ENCODE measurements at places on chromosomes 7 and 10. TPM values are rescaled to one million over a fixed set of nuclear protein-coding genes. Genes with fewer than 3 reads are reported as not detected.
A peak's percentile ranks its signal among the peaks of the same experiment; 100 is the strongest.

- peak; percentile 3 for DNase-seq
Observed at GRCh38 chr10:47183704-47184041, 116.3 kb upstream of the GDF10 start.

- no peak for DNase-seq
Observed at GRCh38 chr10:61330669-61331068, 122.5 kb downstream of the TMEM26 start.

The VGF gene
- 1.4 TPM for total RNA-seq

The MYO3A gene
- 0.55 TPM for total RNA-seq

DNA sequence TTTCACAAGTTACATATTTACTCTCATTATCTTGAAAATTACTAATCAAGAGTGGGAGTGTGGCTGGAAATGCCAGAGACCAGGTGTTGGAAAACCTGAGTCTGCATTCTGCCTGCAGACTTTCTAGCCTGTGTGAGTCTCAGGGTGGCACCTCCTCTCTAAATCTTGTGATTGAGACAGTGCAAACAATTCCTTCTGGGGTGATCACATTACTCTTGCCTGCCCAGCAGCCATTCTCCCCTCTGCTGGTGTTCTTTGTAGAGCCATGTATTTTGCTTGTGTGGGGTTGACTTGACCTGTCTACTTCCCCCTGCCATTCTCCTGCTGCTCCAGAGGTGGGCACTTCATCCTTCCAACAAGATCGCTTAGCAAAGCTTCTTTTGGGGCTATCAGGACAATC, 101.1 kb downstream of the RAPGEF5 start:
- DNase-seq, result no peak

The SCRN1 gene
- 32.3 TPM for total RNA-seq

GRCh38 chr7:4159761-4160554, 522.1 kb upstream of the FOXK1 start:
- no peak for DNase-seq

- DNase-seq, result no peak
Observed at GRCh38 chr10:128470321-128470965, 344.2 kb upstream of the MKI67 start.

- DNase-seq, result peak; percentile 48
Observed at GRCh38 chr7:55887821-55888247, 578 bp downstream of the ZNF713 start.

- no peak for DNase-seq
Observed at GRCh38 chr7:44906965-44907364, 21.6 kb upstream of the PURB start.

- no peak for DNase-seq
Observed at GRCh38 chr10:92187101-92187500, 103.8 kb downstream of the CPEB3 start.

The HMX2 gene
- not detected for total RNA-seq

DNA sequence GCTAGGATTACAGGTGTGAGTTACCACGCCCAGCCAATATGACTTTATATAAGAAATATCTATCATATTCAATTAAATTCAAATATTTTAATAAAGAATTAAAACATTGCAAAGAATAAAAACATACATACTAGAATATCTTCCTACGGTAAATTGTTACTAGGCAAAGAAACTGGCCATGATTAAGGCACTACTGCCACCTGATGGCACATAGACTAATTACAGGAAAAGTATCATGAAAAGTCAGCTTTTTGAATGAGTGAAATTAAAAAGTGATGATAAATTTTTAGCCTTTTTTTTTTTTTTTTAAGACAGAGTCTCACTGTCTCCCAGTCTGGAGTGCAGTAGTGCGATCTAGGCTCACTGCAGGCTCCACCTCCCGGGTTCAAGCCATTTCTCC, 30.9 kb downstream of the MRPS33 start:
- no peak for DNase-seq

The ANAPC16 gene
- 67.9 TPM for total RNA-seq

DNA sequence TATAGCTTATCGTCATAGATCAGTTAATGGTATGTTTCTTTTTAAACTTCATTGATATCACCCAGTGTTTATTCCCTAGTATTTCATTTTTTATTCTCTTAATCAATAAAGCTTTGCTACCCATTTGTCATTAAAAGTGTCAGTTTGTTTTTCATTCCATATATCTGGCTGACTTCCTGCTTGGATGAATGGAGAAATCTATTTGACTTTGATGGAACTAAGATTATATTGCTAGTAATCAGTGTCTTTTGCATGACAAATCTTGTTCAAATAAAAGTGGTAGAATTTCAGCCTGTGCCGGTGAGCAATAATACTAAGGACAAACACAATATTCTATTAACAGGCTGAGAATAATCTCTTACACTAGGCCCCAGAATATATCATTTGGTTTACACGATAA, 203.3 kb downstream of the SEC23IP start:
- DNase-seq, result no peak

The PPP1R3C gene
- total RNA-seq, result 17.9 TPM

The EBLN1 gene
- not detected for total RNA-seq

The CALCR gene
- 0.12 TPM for total RNA-seq

GRCh38 chr10:52308251-52309031, 5.6 kb upstream of the DKK1 start:
- peak; percentile 83 for DNase-seq

All from lung (tissue), 17 donors.